B cell (primary cell): ENCODE measurements at places on chromosomes 13 and 19. TPM values are rescaled to one million over a fixed set of nuclear protein-coding genes. Genes with fewer than 3 reads are reported as not detected.

DNA sequence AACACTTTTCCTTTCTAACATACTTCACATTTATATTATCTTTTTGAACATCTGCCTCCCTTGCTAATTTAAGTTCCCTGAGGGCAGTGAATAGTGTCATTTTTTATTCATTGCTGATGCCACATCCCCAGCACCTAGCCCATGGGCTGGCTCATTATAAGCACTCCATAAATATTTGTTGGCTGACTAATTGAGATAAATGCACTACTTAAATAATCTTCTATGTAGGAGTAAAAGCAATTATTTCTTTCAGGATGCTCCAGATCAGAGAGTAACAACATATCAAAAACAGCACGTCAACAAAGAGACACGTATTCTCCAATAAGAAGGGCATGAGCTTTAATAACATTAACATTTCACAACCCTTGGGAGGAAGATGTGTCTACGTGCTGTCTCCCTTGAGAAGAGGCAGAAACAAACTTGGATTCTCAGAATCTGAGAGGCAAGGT lies 228.2 kb downstream of the LHFPL6 start:
- no peaks in the 10 kb centered on the region for H3K36me3 ChIP-seq
- H3K27ac ChIP-seq: no peak overlapping the region
- no peak for DNase-seq

DNA sequence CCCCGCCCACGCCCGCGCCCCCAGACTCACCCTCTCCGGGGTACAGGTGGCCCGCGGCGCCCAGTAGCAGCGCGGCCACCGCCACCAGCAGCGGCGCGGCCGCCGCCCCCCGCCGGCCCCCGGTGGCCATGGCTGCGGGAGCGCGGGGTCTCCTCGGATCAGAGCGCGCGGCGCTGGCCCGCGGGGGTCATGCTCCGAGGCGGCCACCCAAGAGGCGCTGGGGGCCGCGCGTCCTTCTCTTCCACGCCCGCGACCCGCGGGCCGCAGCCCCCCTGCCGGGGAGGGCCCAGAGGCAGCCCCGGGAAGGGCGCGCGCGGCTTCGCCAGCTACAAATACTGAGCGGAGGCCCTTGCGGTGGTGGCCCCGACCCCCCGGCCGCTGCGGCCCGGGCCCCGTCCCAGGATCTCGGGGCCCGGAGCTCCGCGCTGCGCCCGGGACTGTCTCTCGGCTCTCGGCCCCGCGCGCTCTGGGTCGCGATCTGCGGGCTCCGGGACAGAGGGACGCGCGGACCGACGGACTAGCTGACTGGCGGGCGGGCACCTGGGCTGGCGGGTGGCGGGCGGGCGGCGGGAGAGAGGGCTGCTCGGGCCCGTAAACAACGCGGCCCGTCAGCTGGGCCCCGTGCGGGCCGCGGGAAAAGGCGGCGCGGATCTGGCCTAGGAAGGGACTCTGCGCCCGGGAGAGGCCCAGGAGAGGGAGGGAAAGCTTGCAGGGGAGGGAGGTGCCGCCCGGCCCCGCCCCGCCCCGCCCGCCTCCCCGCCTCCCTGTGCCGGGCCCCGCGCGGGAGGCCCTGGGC lies at the start of gene INSR:
Gene INSR, minus strand, starts transcription at position 653 of the 796 bp plus-strand sequence. Its CDS starts 523 bp downstream, at position 130.
- H3K36me3 ChIP-seq: no peaks in the 10 kb centered on the region
- H3K27ac ChIP-seq: no peak within 1 kb of the TSS
- H3K4me1 ChIP-seq: peaks cover 12% of the 10 kb centered on the region
- peak within 1 kb of the TSS; percentile 51 for H3K4me3 ChIP-seq

DNA sequence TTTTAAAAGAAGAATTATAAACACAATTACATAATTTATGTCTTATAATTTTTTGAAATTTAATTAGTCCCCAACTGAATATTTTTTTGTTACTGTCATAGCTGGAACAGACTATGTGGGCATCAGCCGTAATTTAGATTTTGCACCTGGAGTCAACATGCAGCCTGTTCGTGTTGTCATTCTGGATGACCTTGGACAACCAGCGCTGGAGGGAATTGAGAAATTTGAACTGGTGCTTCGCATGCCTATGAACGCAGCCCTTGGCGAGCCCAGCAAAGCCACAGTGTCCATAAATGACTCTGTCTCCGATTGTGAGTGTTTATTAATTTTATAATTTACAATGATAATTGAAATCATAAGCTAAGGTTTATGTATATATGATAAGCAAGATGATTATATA lies 142.3 kb downstream of the STOML3 start:
- H3K27me3 ChIP-seq: no peaks in the 10 kb centered on the region
- H3K4me3 ChIP-seq: no peak overlapping the region
- H3K27ac ChIP-seq: no peak overlapping the region
- H3K36me3 ChIP-seq: no peaks in the 10 kb centered on the region

DNA sequence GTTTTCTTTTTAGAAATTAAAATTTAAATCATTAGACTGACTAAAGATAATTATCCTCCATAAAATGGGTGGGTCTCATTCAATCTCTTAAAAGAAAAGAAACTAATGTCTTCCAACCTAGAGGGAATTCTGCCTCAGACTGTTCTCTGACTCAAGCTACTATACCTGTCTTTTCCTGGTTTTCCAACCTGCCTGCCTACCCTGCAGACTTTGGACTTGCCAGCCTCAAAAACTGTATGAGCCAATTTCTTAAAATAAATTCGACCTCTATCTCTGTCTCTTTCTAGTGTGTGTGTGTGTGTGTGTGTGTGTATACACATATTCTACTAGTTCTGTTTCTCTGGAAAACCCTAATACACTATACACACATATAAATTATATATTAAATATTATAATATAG lies 847.3 kb downstream of the PCDH17 start:
- DNase-seq: no peak
- no peak overlapping the region for H3K27ac ChIP-seq
- no peaks in the 10 kb centered on the region for H3K27me3 ChIP-seq
- no peaks in the 10 kb centered on the region for H3K36me3 ChIP-seq
- no peaks in the 10 kb centered on the region for H3K4me1 ChIP-seq
- H3K4me3 ChIP-seq: no peak overlapping the region

- H3K27me3 ChIP-seq: no peaks in the 10 kb centered on the region
- no peaks in the 10 kb centered on the region for H3K36me3 ChIP-seq
- no peaks in the 10 kb centered on the region for H3K4me1 ChIP-seq
These were observed 161.6 kb downstream of the FLT1 start for GRCh38 chr13:28333204-28333881.

GRCh38 chr13:44439452-44440024 lies 65.9 kb downstream of the SERP2 start:
- DNase-seq: no peak
- no peak overlapping the region for H3K27ac ChIP-seq
- peaks cover 21% of the 10 kb centered on the region for H3K4me1 ChIP-seq
- H3K27me3 ChIP-seq: no peaks in the 10 kb centered on the region
- H3K36me3 ChIP-seq: no peaks in the 10 kb centered on the region

DNA sequence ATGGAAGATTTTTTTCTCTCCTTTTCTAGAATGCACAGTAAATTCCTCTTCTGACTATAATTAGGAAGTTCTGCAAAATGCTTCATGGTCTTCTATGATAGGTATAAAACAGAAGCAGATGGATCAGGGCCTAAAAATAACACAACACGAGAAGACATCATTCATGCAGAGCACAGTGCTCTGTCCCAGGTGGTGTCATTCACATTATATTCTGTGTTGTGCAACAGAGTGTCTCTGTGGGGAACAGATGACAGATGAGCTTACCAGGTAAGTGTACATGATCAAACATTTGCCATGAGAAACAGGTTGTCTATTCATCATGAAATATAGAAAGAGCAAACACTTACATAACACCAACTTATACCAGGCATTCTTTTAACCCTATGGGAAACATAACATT lies 288.3 kb downstream of the KCTD12 start:
- H3K4me1 ChIP-seq: no peaks in the 10 kb centered on the region
- no peak for DNase-seq
- H3K27ac ChIP-seq: no peak overlapping the region
- H3K36me3 ChIP-seq: no peaks in the 10 kb centered on the region
- no peak overlapping the region for H3K4me3 ChIP-seq
- no peaks in the 10 kb centered on the region for H3K27me3 ChIP-seq

- no peak overlapping the region for H3K27ac ChIP-seq
- no peaks in the 10 kb centered on the region for H3K4me1 ChIP-seq
- H3K27me3 ChIP-seq: no peaks in the 10 kb centered on the region
- H3K36me3 ChIP-seq: no peaks in the 10 kb centered on the region
- no peak for DNase-seq
- H3K4me3 ChIP-seq: no peak overlapping the region
These were observed 10.6 kb downstream of the SUCLA2 start for GRCh38 chr13:47990427-47990826.

- peak overlapping the region; percentile 94 for H3K27ac ChIP-seq
- H3K36me3 ChIP-seq: peaks cover 8% of the 10 kb centered on the region
- peak overlapping the region; percentile 99 for H3K4me3 ChIP-seq
- H3K27me3 ChIP-seq: no peaks in the 10 kb centered on the region
- no peak for DNase-seq
These were observed 469 bp upstream of the RNF6 start for GRCh38 chr13:26222520-26223046.

- H3K27ac ChIP-seq: no peak overlapping the region
- no peaks in the 10 kb centered on the region for H3K27me3 ChIP-seq
- H3K4me3 ChIP-seq: no peak overlapping the region
- H3K36me3 ChIP-seq: no peaks in the 10 kb centered on the region
- no peaks in the 10 kb centered on the region for H3K4me1 ChIP-seq
These were observed 50.5 kb upstream of the IRS2 start for GRCh38 chr13:109836629-109837607.

DNA sequence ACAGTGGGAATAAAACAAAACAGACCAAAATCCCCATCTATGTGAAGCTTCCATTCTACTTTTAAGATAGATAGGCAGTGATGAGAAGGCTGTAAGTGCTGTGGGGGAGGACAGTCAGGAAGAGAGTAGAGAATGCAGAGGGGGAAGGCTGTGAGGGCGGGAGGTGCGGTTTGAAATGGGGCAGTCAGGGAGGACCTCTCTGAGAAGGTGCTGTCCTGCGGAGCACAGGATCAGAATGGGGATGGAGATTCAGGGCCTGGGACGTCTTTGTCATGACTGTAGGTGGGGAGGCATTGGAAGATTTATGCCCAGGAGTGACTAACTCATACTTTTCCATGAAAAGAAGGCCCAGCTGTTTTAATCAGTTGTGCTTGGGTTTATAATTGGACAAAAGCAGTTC lies 3.9 kb upstream of the GPR183 start:
- H3K27me3 ChIP-seq: no peaks in the 10 kb centered on the region
- H3K36me3 ChIP-seq: peaks cover 1% of the 10 kb centered on the region
- DNase-seq: no peak
- no peak overlapping the region for H3K27ac ChIP-seq
- H3K4me3 ChIP-seq: no peak overlapping the region
- peaks cover 35% of the 10 kb centered on the region for H3K4me1 ChIP-seq

DNA sequence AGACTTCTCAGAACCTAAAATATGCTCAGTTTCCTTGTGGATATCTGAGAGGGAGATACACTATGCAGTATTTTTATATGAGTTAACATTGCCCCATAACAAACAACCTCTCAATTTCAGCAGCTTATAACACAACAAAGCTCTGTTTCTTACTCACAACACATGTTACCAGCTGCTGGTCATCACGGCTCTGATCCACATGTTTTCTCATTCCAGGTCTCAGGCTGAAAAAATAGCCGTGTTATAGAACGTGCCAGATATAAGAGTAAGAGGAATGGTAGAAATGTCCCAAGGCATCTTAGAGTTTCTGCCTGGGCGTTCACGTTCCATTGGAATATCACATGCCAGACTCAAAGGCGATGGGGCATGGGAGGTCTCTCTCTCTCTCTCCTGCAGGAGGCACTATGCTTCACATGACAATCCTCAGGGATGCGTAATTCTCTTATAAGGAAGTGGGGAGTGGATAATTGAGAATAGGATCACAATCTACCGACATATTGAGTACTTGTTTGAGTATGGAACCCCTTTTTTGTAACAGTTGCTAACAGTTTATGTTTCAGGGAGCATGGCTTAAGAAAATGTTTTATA lies 246.6 kb downstream of the NHLRC3 start:
- no peaks in the 10 kb centered on the region for H3K4me1 ChIP-seq
- no peaks in the 10 kb centered on the region for H3K27me3 ChIP-seq
- H3K27ac ChIP-seq: no peak overlapping the region
- H3K36me3 ChIP-seq: no peaks in the 10 kb centered on the region
- H3K4me3 ChIP-seq: no peak overlapping the region

DNA sequence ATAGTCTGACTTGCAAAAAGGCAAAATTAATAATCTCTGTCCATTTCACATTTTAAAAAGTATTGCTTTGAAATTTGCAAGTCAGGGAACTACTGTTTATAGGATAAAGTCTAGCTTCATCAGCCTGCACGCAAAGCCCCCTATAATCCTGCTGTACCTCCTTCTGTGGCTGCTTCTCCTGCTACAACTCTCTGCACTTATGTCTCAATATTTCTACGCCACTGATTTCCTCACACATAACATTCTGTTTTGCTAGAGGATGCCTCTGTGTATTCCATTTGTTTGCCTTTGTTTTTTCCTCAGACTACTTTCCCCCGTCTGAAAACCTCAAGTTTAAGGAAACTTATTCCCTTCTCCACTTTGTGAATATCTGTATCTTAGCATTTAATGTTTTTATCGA lies 389.9 kb downstream of the RFC3 start:
- no peaks in the 10 kb centered on the region for H3K4me1 ChIP-seq
- no peaks in the 10 kb centered on the region for H3K27me3 ChIP-seq
- no peak overlapping the region for H3K27ac ChIP-seq
- no peak overlapping the region for H3K4me3 ChIP-seq
- no peaks in the 10 kb centered on the region for H3K36me3 ChIP-seq

- H3K36me3 ChIP-seq: no peaks in the 10 kb centered on the region
- H3K4me1 ChIP-seq: peaks cover 12% of the 10 kb centered on the region
- no peak overlapping the region for H3K4me3 ChIP-seq
- H3K27ac ChIP-seq: no peak overlapping the region
- H3K27me3 ChIP-seq: peaks cover 29% of the 10 kb centered on the region
- DNase-seq: peak; percentile 38
These were observed 18.2 kb downstream of the IL17D start for GRCh38 chr13:20721454-20722357.

GRCh38 chr13:37097076-37097475 lies 8.4 kb downstream of the CSNK1A1L start:
- no peak overlapping the region for H3K4me3 ChIP-seq
- no peaks in the 10 kb centered on the region for H3K36me3 ChIP-seq
- no peak for DNase-seq
- H3K27ac ChIP-seq: no peak overlapping the region

DNA sequence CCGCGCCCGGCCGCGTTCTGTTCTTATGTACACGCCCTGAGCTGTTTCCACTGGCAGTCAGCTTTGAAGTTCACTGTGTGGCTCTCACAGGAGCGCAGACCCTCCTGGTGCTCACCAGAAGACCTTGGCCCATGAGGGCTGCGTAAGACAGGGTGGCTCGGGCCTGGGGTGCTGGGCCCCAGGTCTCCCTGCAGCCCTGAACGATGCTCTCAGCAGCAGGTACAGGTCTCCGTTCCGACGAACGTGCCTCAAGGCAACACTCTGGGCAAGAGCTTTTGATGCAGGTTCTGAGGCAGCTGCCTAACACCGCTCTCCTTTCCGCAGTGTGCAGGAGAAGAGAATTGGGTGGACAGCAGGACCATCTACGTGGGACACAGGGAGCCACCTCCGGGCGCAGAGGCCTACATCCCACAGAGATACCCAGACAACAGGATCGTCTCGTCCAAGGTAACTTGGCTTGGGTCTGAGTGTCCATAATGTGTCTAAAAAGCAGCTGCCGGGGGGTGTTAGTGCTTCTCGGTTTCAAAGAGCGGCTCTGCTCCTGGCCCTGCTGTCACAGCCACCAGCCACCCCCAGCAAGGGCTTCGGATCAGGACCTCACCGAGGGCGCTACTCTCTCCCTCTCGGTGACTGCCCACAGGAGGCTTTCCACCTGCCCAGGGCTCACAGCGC lies 95.1 kb downstream of the ATP11A start:
- no peaks in the 10 kb centered on the region for H3K27me3 ChIP-seq
- no peak overlapping the region for H3K27ac ChIP-seq
- no peaks in the 10 kb centered on the region for H3K4me1 ChIP-seq
- H3K4me3 ChIP-seq: no peak overlapping the region

The IRGC gene
- not detected in 2 replicates for polyA plus RNA-seq

The CYP2A7 gene
- not detected in 2 replicates for polyA plus RNA-seq

The ZNF559 gene
- 19.9 and 23.9 TPM in 2 replicates for polyA plus RNA-seq

The BSG gene
- polyA plus RNA-seq: 79.6 and 82.1 TPM in 2 replicates

The TYK2 gene
- 293 and 343 TPM in 2 replicates for polyA plus RNA-seq

The NLRP4 gene
- 0.45 and 1.3 TPM in 2 replicates for polyA plus RNA-seq

The SMIM24 gene
- 0.82 TPM in 1 of 2 replicates, not detected in the other for polyA plus RNA-seq
